ENCODE measurements at places on chromosomes 4 and X.

DNA sequence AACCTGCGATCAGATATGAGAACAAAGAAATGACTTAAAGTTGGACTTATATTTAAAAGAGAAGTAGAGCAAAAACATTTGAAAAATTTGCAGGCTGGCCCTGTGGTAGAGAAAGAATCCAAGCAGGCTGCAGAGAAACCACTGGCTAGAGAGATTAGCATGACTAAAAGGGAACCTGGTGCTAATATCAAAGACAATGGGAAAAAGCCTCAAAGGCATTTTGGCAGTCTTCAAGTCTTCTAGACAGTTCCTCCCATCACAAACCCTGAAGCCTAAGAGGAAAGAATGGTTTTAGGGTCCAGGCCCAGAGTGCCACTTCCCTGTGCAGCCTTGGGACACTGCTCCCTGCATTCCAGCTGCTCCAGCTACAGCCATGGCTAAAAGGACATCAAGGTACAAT is 33.4 kb downstream of the KCTD8 start:
- no peak for DNase-seq

GRCh38 chr4:153191795-153192363 is 12.4 kb upstream of the TRIM2 start:
- DNase-seq, result no peak

GRCh38 chr4:13527192-13527980 is 16.9 kb downstream of the NKX3-2 start:
- DNase-seq, result no peak

DNA sequence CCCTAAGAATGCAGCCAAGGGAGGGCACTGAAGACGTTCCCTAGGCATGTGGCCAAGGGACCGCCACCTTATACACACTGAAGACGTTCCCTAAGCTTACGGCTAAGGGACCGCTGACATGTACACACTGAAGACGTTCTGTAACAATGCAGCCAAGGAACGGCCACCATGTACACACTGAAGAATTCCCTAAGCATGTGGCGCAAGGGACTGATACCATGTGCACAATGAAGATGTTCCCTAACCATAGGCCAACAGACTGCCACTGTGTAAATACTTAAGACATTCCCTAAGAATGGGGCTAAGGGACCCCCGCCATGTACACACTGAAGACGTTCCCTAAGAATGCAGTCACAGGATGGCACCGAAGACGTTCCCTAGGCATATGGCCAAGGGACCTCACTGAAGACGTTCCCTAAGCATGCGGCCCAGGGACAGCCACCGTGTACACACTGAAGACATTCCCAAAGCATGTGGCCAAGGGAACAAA is 36.1 kb downstream of the DHRSX start:
- DNase-seq, result no peak

GRCh38 chr4:140556372-140557085 is 12.2 kb downstream of the UCP1 start:
- no peak for DNase-seq

All from SJSA1 (cell line).